Pons (tissue), 1 donor: ENCODE measurements at places on chromosomes 11 and 22.

GRCh38 chr22:32837142-32837541 is 35.6 kb downstream of the TIMP3 start:
- no peak for DNase-seq

DNA sequence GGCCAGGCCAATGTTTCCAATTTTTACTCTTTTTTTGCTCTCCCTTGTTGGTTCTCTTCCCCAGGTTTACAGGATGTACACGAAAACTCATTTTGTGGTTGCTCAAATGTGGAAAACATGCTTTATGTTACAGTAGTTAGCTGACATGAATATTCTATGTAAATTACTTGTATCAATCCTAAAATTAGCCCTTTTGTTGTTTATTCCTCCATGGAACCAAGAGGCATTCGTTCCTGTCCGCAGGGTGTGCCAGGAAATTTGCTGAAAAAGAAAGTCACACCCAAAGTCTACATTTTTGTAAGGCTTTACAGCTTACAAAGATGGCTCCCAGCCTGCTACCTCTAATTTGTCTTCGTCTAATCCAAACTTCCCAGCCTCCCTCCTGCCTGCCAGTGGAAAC is 652.3 kb downstream of the ETS1 start:
- no peak for DNase-seq

GRCh38 chr22:47193606-47194329 is 431.3 kb downstream of the TBC1D22A start:
- DNase-seq, result no peak

DNA sequence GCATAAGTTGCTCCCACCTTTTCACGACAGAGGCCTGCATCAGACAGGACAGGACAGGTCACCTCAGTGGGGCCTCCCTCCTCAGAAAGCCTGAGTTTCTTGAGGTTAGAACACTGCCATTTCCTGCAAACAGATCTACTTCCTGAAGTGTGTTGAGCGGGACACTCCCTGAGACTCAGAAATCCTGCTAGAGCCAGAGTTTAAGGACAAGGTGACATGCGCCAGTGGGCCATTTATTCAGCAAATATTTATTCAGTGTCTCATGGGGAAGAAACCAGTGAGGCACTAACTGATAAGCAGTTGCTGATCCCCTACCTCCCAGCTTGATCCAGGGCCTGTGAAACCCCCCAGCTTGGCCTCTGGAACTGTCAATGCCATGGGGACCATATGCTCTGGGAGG is 454.6 kb downstream of the SOX6 start:
- no peak for DNase-seq

DNA sequence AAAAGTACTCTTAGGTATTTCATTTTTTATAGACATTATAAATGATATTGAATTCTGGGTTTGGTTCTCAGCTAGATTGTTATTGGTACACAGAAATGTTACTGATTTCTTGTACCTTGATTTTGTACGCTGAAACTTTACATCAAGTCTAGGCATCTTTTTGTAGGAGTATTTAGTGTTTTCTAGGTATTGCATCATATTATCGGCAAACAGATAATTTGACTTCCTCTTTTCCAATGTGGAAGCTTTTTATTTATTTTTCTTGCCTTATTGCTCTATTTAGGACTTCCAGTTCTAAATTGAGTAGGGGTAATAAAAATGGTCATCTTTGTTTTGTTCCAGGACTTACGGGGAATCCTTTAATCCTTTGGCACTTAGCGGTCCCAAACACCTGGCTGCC is 676.6 kb upstream of the CCDC179 start:
- no peak for DNase-seq

GRCh38 chr11:28466506-28466905 is 358.3 kb downstream of the METTL15 start:
- no peak for DNase-seq

- DNase-seq, result no peak
These were observed 172.8 kb downstream of the KCNA4 start for GRCh38 chr11:29844031-29844430.

DNA sequence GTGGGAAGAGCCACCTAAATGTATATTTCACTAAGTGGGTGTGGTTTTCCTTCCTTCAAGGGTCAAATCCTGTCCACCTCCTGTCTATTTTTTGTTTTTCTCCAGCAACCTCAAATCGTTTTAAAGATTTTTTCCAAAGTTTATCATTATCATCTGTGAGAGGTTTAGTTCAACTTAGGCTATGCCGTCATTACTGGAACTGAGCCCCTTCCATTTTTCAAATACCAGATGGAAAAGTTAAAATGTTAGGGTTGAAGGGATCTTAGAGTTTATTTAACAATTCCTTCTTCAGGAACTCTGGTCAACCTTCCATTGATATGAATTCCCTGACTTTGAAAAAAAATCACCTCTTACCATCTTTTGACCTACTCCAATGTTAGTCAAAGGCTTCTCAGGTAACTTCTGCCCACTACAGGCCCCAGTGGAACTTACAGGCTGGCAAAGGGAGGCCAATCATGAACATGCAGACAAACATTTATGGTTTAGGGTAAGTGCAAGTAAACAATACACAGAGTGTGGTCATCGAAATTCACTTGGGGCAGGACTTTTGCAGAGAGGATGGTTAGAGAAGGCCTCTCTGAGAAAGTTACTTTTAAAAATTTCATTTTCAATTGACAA is 45.2 kb downstream of the SYN3 start:
- DNase-seq, result no peak

DNA sequence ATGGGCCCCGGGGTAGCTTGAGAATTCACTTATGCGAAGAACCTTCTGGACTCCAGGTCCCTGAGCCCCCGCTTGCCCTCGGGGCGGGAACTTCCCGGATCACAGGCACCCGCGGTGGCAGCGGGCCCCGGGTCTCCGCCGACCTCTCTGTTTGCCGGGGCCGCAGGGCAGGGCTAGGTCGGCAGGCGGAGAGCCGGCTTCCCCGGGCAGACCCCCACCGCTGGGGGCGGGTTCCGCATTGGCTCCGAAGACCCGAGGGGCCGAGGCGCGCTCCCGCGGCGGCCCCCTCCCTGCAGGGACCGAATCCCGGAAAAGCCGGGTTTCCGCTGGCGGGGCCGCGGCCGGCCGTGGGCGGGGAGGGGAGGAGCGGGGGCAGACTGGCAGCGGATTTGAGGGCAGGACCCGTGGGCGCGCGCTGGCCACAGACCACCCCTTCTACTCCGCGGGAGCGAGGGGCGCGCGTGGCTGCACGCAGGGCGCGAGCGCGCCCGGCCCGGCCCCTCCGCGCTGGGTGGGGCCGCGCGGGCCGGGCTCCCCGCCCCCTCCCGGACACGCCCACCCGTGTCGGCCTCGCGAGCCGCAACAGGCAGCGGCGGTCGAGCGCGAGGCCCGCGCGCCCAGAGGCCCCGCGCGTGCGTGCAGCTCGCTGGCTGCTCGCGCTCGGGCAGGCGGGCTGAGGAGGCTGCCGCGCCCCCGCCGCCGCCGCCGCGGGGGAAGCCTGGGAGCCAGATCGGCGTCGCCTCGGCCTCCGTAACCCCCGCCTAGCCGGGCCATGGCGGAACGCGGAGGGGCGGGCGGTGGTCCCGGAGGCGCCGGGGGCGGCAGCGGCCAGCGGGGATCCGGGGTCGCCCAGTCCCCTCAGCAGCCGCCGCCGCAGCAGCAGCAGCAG is at the start of gene PACS1:
Gene PACS1, plus strand, starts transcription at position 558 of the 889 bp plus-strand sequence. Its CDS starts 215 bp downstream, at position 773.
- DNase-seq, result peak; percentile 58

- no peak for DNase-seq
These were observed 3.7 kb upstream of the CARNS1 start for GRCh38 chr11:67411785-67412152.

GRCh38 chr22:24592851-24593558 is at the start of gene LRRC75B:
Gene LRRC75B, minus strand, starts transcription at chr22:24593073. Its CDS starts 34 bp downstream, at chr22:24593039.
- DNase-seq, result peak; percentile 66

DNA sequence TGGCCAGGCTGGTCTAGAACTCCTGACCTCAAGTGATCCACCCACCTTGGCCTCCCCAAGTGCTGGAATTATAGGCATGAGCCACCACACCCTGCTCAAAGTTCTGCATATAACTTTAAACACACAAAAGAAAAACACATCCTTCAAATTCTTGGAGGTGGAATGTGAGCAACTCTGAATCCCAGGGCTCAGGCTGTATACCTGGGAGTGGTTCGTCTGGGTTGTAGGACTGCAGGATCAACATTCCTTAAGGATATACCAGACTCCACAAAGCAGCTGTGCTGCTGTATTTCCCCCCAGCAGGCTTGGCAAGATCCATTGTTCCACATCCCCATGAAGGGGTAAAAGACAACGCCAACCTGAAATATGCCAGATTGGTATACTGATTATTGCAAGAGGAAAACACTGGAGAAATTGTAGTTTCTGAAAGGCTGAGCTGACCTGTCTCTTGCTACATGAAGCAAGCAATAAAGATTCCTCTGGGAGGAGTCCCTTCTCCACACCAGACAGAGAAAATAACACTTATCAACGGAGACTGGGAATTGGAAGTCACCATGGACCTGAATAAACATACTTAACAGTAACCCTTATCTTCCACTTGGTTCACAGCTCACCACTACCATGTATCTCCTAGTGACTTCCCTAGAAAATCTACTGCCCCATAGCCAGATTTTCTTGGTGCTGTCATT is 12.2 kb upstream of the RPS3 start:
- DNase-seq, result no peak

- DNase-seq, result no peak
These were observed 638 bp downstream of the SAAL1 start for GRCh38 chr11:18105086-18105801.

DNA sequence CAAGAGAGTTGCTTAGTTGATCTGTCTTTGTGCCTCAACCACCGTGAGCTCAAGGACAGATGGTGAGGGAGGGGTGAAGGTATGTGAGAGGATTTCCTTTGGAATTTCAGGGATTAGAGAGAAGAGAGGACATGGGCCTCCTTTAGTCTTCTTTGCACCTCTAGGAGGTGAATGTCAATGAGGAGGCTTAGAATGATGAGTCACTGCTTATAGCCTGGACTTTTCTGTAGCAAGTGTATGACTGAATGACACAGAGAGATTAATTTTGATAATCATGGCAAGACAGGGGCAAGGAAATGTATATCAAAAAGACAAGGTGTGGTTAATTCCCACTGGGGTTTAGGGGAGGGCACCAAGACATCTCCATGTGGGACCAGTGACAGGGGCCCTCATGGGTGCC is 947.3 kb upstream of the TENM4 start:
- no peak for DNase-seq

GRCh38 chr11:131504199-131504949 is 134.0 kb downstream of the NTM start:
- peak; percentile 77 for DNase-seq

DNA sequence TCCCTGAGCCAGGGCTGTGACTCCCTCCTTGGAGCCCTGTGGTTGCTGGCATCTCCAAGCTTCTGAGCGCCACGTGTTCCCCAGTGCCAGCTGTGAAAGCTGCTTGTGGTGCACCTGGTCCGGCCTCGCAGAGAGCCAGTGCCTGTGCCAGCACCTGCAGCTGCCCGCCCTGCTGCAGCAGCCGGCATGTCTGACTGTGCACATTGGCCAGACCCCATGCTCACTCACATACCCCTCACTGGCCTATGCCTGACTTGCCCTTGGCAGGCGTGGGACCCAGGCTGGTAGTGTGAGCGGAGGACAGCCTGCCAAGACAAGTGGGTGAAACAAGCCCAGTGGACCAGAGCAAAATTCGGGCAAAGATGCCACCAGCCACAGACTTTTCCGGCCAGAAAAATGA is 9.8 kb downstream of the MRPL48 start:
- peak; percentile 51 for DNase-seq

DNA sequence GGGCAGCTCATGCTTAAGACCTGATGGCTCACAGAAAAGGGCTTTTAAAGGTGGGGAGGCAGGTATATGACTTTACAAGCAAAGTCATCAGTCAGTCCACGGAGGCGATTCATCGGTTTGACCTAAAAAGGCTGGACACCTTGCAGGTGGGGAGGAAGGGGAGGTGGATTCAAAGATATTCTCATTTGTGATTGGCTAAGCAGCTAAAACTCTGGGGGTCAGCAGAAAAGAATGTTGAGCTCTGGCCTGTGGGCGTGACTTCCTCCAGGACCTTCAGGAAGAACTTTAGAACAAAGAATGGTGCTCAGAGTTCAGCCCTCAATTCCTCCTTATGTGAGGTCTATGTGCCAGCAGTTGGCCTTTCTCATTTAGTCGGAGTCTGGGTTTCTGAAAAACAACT is 78.3 kb upstream of the LMO1 start:
- no peak for DNase-seq

- peak; percentile 15 for DNase-seq
These were observed 5.5 kb downstream of the PLET1 start for GRCh38 chr11:112255067-112255720.

- no peak for DNase-seq
These were observed 143.4 kb upstream of the ANO3 start for GRCh38 chr11:26188554-26188953.

GRCh38 chr11:78425399-78426070 is 7.9 kb upstream of the GAB2 start:
- DNase-seq, result peak; percentile 37

GRCh38 chr11:27464289-27464696 is 8.3 kb downstream of the LGR4 start:
- DNase-seq, result no peak

DNA sequence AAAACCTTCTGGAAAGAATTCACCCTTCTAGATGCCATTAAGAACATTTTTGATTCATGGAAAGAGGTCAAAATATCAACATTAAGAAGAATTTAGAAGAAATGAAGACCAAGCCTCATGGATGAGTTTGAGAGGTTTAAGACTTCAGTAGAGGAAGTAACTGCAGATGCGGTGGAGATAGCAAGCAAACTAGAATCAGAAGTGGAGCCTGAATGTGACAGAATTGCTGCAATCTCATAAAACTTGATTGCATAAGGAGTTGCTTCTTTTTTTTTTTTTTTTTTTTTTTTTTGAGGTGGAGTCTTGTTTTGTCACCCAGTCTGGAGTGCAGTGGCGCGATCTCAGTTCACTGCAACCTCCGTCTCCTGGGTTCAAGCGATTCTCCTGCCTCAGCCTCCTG is 51.6 kb downstream of the MS4A13 start:
- DNase-seq, result peak; percentile 25

DNA sequence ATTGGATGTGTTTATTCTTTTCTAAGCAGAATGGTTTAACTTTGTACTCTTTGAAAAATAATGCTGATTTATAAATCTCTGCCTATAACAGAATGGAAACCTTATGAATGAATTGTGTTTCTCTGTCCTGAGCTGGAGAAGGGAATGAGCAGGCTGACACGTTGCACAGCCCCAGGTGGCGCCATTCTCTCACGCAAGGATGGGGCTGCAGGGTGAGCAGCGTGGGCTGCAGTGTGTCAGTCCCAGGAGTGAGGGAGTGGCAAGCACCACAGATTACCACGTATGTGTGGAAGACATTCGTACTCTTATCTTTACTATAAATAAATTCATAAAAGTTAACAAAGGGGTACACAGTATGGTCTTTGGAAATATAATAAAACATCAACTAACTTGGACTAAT is 33.4 kb downstream of the FDX1 start:
- peak; percentile 62 for DNase-seq

DNA sequence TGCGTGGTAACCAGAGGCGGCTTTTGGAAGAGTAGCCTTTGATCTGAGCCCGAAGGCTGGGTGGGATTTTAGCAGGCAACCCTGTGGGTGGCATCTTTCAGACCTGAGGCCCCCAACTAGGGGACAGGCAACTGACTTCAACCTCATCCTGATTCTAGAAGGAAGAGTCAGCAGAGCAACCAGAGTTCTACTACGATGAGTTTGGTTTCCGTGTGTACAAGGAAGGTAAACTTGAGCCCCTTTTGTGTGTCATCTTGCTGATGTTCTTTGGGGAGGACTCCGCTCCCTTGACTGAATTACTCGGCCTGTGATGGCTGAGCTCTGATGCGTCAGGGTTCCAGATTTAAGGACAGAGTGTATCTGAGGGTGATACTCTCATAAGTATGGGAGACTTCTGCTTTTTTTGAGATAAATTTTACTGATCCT is 31.6 kb downstream of the SGSM3 start:
- no peak for DNase-seq

- no peak for DNase-seq
These were observed 144.1 kb downstream of the MIAT start for GRCh38 chr22:26801449-26801848.

GRCh38 chr22:19886605-19887255 is 32.1 kb upstream of the GNB1L start:
- peak; percentile 37 for DNase-seq
